GM12865 (cell line): ENCODE measurements at places on chromosomes 11 and 22.

- peak; percentile 68 for DNase-seq
Observed at GRCh38 chr11:116928102-116928777, 90.8 kb upstream of the APOA1 start.

GRCh38 chr11:110177086-110177456 lies 83.9 kb downstream of the ZC3H12C start:
- DNase-seq: no peak

GRCh38 chr11:71399341-71399740 lies 48.9 kb downstream of the DHCR7 start:
- no peak for DNase-seq

- DNase-seq: no peak
Observed at GRCh38 chr11:110199184-110199981, 97.0 kb downstream of the RDX start.

- no peak for DNase-seq
Observed at GRCh38 chr22:41480397-41480735, 11.4 kb downstream of the ACO2 start.

DNA sequence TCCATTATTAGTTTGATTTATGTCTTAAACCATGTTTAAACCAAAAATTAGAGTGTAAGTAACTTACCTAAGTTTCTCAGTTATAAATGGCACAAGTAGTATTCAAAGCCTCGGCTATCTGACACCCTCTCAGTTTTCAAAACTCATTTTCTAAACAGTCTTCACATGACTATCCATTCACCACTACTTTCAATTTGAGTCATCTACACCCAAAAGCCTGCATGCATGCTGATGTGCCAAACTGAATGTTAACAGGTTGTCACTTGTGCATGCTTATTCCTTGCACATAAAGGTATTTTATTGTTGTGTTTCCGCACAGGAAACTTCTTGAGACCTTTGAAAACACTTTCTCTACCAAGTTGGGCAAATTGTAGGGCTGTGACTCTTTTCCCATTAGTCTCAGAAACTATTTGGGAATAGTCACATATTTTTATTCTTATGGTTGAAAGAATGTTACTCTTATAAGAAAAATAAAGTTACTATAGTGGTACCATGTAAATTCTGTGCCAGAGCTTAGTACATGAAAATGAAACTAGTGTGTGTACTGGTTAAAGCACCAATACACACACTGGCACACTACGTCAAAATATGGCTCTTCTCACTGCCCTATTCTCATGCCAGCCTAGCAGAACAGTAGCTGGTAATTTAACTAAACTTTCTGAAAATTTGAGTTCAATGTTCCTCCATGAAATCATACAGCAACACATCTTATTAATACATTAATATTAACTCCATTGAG lies 2.2 kb upstream of the OR51E2 start:
- DNase-seq: peak; percentile 74

GRCh38 chr11:24502425-24502824 lies 5.6 kb downstream of the LUZP2 start:
- no peak for DNase-seq

DNA sequence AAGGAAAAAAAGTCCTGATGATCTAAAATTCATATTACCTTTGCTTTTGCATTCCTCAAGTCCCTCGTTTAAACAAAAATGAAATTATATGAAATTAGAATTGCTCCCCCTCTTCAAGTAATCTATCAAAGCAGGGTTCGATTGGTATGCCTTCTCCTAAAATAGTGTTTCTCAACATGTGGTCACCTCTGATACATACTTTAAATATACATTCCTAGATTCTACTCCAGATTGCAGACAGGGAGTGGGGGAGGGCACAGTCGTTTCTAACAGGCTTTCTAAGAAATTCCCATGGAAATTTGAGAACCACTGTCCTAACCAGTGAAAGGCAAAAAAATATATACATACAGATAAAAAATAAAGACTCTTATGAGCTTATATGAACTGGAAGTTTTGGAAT lies 22.6 kb upstream of the IRAG1 start:
- no peak for DNase-seq

- no peak for DNase-seq
Observed at GRCh38 chr22:47631571-47632102, 869.2 kb downstream of the TBC1D22A start.

- DNase-seq: peak; percentile 37
Observed at GRCh38 chr22:43772831-43773230, 39.3 kb downstream of the EFCAB6 start.

DNA sequence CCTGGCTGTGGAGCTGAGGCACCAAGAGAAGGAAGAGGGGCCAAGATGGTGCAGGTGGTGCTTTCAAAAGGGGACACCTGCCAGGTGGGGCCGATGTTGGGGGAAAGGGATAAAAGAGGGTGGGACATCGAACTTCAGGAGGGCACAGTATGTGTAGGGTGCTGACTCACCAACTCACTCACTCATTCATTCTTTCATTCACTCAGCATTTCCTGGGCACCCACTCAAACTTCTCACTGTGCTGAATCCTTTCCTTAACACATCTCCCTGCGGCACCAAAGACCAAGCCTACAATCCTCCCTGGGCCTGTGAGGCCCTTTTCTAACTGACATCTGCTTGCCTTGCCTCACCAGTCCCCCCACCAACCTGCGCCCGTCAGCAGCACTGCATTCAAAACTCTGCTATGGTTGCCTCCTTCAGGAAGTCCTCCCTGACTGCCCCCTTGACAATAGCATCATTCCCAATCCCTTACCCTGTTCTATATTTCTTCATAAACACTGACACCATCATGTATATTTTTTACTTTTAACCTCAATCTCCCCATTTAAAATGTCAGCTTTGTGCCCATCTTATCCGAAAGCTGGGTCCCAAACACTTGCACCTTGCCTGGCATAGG lies 246.6 kb downstream of the MN1 start:
- DNase-seq: no peak

DNA sequence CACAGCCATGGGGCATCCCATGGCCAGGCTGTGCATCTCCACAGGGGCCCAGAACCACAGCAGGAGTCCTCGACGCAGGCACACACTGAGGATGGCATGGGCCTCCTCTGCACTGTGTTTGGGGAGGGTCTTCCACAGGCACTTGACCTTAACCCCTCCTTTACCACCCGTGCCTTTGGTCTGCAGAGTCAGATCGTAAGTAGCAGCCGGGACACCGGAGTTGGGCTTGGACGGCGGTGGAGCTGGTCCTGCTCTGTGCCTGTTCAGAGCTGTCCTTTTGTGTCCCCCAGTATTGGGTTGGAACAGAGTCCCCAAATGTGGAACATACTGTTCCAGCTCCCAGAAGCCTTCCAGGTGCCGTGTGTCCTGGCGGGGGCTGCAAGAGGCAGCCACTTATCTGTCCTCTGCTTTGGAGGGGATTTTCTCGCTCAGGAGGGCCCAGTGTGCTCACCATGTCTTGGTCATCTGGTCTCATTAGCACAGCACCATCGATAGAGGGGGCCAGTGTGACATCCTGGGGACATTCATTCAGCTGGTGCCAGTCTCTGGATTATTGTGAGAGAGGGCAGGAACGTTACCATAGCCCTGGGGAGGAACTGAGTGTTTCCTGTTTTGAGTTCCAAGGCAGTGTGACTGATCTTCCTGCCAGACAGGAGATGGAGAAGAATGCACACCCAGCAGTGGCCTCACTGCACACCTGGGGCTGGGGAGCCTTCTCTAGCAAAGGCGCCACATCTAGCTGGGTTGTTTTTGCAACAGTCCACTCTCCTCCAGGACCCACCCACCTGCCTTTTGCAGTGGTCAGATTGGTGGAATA lies 12.4 kb downstream of the CRELD2 start:
- DNase-seq: peak; percentile 86

- DNase-seq: no peak
Observed at GRCh38 chr22:32760396-32760795, 41.1 kb upstream of the TIMP3 start.

DNA sequence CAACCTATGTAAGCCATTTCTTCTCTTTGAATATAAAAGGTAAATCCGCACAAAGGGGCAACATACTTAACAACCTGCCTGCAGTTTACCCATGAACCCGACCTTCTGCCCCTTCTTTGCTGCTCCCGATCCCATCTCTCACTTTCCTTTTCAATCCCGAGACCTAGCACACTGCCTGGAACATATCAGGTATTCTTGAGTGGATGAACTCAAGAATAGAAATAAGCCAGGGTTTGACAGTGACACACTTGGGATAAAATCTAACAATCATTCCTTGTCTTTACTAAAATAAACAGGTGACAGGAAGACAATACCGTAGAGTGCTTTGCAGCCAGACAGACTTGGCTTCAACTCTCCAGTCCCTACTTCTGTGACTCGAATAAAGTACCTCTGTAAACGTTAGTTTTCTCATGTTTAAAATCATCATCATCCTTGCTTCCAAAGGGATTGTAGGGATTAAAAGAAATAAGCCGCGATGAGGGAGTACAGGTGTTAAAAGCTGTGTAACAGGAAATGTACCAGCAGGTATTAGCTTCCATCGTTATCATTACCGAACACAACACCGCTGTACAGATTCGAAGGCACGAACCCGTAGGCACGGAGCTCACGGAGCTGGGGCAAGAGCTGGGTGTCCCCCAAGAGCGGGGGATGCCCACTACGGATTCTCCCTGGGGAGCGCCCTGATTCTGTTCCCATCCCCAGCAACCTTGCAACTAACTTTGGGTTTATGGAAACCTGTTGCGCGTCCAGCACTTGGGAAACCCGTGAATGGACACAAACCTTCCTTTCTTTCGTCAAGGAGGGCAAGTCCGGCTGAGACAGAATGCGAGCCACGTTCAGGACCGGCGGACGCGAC lies 720 bp downstream of the UFD1 start:
- DNase-seq: peak; percentile 17

DNA sequence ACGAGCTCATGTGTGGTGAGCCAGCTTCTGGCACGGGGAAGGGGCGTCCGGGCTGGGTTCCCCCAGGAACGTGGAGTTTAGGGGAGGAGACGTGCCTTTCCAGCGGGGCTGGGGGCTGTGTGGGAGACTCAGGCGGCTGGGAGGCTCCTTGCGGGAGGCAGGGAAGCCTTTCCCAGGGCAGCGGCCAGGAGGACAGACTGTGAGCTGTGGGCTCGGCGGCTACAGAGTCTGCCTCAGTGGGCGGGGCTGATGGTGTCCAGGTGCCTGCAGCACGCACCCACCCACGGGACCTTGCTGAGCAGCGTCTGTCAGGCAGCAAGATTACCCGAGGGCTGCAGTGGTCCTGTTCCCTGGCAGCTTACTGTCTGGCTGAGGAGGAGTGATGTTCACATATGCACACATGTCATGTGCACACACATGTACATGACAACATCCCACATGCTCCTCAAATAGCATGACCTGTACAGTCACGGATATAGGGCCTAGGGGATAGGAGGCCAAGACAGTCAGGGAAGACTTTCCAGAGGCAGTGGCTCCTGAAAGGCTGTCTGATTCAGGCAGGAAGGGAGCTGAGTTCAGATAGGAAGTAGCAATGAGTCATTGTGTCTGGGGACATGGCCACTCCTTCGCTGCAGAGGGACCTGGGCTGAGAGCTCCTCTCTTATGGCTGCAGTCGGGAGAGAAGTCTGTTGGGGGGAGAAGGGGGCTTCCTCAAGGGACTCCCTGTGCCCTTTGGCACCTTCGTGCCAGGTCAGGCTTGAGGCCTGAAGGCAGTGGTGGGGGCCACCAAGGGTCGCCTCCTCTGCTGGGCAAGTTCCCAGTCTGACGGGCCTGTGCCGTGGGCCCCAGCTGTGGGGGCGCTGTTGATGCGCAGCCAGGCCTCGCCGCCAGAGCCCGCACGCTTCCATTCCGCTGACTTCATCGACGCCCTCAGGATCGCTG lies 23.3 kb upstream of the PPP6R3 start:
- DNase-seq: no peak

GRCh38 chr11:113363996-113364641 lies 23.5 kb upstream of the ANKK1 start:
- DNase-seq: no peak

- DNase-seq: no peak
Observed at GRCh38 chr11:132780046-132780445, 752.3 kb downstream of the OPCML start.

DNA sequence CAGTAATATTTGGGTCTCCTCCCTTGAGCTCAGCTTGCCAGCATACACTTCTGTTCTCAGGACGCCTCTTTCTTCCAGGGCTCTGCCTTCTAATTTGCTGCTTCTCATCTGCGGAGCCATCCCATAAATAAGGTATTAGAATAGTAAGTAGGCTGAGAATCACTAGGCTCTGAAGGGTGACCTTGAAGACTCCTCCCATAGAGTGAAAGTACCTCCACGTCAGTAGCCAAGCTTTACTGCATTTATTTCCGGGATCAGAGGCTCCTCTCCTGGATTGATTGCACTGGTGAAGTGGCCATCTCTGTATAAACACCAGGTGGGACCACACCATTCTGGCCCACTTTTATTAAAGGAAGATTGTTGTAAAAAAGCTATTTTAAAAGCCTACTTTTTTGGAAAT lies 315.5 kb downstream of the FAT3 start:
- no peak for DNase-seq

GRCh38 chr11:125694951-125695350 lies 14.3 kb upstream of the ACRV1 start:
- DNase-seq: no peak

DNA sequence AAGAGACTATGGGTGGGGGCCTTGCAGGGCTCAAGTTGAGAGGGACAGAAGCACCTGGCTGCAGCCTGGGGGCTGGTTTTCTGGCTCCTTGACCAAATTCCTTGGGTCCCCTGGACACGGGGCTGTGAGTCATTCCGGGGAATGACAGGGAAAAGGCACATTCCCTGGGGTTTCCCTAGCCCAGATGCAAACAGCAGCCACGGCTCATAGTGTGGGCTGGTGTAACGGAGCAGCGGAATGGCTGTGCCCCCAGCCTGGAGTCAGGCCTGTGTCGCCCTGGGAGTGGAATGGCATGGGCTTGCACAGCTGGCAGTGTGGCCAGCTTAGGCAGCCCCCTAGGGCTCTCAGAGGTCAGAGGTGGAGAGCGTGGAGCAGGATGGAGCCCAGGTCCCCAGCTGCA lies 77.6 kb upstream of the KCNQ1OT1 start:
- DNase-seq: no peak

DNA sequence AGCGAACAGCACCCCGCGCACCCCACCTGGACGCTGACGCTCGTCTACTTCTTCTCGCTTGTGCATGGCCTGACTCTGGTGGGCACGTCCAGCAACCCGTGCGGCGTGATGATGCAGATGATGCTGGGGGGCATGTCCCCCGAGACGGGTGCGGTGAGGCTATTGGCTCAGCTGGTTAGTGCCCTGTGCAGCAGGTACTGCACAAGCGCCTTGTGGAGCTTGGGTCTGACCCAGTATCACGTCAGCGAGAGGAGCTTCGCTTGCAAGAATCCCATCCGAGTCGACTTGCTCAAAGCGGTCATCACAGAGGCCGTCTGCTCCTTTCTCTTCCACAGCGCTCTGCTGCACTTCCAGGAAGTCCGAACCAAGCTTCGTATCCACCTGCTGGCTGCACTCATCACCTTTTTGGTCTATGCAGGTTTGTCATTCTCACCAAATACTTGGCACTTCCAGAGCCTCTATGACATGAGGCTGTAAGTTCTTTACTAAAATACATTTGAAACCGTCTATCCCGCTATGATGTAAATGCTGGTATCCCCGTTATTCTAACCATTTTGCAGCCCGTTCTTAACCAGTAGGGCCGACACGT lies 535 bp downstream of the AQP11 start:
- no peak for DNase-seq

DNA sequence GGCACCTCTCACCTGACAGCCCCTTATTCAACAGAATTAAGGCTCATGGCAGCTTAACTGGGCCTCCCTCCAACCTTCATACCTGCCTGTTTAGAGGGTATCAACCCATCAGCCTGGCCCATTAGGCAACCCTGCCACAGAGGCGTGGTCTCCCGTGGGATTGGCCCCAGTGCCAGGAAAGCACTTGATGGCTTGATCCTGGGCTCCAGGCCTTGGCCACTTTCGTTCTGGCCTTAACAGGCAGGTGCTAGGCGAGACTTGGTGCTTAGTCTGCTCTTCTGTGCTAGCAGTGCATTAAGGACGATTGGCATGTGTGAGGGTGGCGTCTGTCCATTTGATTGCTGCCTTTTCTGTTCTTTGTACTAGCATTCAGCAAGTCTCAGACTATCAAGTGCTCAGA lies 75.2 kb downstream of the CABIN1 start:
- DNase-seq: no peak
